ENCODE measurements at places on chromosomes 3 and 15.
A peak's percentile ranks its signal among the peaks of the same experiment; 100 is the strongest.

DNA sequence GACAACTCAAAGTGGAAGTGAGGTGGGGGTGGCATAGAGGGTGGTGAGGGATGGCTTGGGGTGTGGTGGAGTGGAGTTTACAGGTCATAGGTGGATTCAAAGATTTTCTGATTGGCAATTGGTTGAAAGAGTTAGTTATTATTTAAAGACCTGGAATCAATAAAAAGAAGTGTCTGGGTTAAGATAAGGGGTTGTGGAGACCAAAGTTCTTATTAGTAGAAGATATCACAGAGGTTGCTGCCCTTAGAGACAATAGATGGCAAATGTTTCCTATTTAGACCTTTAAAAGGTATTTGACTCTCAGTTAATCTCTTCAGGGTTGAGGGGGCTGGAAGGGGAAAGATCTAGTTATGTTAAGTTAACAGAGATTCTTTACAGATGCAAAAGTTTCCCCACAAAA lies 412.3 kb upstream of the TBL1XR1 start:
- no peak for DNase-seq

- DNase-seq = no peak
Measured at GRCh38 chr3:118946449-118946848, 88.2 kb downstream of the IGSF11 start.

- DNase-seq = no peak
Measured at GRCh38 chr3:129520960-129521359, 7.5 kb upstream of the RHO start.

- DNase-seq = no peak
Measured at GRCh38 chr3:64299206-64299605, 73.9 kb upstream of the PRICKLE2 start.

- DNase-seq = no peak
Measured at GRCh38 chr3:106423321-106424225, 554.8 kb upstream of the CBLB start.

GRCh38 chr15:50744601-50745000 lies 20.9 kb downstream of the SPPL2A start:
- DNase-seq = no peak

DNA sequence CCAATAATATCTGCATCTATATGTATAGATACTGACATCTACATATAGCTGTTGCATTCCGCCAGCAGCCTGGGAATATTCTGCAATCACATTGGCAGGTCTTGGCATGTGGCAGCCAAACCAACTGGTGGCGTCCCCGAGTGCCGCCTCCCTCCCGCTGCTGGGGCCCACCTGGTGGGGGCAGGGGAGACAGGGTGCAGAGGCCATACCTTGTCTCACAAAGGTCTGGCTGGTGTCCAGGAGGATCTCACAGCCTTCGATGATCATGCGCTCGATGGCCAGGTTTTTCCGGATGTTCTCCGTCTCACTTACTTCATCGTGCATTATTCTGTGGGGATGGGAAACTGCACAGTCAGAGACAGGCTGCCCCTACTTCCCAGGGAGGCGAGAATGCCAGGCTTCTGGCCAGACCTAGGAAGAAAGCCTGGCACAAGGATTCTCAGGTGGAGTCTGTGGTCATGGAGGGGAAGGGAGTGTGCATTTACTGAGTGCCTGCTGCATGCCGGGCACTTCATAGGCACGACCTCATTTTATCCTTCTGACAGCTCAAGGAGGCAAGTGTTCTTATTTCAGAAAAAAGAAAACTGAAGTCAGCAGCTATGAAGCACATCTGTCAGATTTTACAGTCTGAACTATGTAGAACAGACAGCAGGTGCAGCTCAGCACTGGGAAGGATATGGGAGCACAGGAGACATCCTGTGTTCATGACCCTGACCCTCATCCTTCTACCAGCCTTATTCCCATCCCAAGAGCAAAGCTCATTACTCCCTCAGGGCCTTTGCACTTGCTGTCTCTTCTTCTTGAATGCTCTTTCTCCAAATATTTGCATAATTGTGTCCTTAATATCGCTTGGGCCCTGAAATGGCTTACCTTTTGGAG lies 62.8 kb downstream of the RASGRF1 start:
- DNase-seq = no peak

DNA sequence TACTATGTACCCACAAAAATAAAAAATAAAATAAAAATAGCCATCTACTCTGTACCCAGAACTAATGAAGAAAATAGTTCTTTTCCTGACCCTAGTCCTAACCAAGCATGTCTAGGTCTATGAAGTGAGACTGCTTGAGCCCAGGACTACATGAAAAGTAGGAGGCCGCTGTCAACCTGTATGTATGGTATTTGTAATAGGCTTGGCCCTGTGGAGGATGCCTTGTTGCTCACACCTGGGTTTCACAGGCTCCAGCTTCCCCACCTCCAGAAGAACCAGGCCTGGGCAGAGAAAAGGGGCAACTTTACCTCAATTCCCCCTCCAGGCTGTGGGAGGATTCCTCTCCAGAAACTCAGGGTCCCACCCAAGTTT lies 6.8 kb upstream of the PKM start:
- DNase-seq = no peak

GRCh38 chr3:174287705-174288104 lies 571.4 kb upstream of the NAALADL2 start:
- no peak for DNase-seq

DNA sequence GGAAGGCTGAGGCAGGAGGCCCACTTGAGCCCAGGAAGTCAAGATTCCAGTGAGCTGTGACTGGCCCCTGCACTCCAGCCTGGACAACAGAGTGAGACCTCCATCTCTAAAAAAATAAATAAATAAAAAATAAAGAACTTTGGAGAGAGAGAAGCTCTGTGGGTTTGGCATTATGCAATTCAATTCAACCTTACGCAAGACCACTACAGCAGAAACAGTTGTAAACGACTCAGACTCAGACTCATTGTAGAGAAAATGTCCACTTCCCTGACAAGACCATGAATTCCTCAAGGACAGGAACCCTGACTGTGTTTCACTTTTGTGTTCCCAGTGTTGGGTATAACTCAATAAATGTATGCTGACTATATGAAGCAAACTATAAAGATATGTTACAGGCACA lies 90.3 kb upstream of the C3orf80 start:
- no peak for DNase-seq

DNA sequence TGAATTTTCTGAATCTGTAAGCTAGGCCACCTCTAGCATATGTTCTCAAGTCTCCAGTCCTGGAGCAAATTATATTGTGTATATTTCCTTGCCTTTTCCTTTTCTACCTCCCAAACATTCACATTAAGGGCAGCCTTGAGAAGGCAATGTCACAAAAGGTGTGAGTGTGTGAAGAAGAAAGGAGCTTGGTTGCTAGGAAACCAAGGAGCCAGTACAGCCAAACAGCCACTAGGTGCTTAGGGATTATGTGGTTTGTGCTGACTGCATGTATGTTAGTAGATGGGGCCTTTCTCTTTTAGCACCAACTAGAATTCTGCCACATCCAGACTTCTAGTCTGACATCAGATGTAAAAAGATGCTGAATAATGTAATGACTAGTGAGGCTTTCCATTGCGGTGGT lies 118.8 kb upstream of the DAZL start:
- no peak for DNase-seq

DNA sequence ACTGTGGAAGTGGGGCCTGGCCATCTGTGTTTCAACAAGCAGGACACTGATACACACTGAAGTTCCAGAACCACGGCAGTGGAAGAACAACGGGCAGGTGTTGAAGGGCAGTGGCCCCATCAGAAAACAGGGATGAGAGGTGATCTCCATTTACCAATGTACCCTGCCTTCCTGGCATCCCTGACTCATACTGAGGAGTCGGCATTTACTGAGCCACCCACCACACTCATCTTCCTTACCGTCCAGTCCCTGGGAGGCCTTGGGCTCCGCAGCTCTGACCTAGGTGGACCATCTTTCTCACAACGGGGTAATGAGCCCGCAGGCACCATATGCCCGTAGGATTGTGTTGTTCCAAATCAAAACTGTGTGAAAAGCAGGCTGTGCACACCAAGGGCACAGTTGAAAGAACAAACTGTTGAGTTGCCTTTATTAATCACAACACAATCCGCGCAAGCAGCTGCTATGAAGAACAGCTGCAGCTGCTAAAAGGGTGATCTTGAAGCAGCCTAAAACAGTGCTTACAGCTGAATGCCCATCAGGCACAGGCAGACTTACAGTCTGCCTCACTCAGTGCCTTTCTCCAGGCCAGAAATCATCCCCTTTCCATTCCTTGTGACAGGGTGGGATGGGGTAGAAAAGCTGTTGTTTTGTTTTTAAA lies 12.9 kb downstream of the MB21D2 start:
- DNase-seq = no peak

DNA sequence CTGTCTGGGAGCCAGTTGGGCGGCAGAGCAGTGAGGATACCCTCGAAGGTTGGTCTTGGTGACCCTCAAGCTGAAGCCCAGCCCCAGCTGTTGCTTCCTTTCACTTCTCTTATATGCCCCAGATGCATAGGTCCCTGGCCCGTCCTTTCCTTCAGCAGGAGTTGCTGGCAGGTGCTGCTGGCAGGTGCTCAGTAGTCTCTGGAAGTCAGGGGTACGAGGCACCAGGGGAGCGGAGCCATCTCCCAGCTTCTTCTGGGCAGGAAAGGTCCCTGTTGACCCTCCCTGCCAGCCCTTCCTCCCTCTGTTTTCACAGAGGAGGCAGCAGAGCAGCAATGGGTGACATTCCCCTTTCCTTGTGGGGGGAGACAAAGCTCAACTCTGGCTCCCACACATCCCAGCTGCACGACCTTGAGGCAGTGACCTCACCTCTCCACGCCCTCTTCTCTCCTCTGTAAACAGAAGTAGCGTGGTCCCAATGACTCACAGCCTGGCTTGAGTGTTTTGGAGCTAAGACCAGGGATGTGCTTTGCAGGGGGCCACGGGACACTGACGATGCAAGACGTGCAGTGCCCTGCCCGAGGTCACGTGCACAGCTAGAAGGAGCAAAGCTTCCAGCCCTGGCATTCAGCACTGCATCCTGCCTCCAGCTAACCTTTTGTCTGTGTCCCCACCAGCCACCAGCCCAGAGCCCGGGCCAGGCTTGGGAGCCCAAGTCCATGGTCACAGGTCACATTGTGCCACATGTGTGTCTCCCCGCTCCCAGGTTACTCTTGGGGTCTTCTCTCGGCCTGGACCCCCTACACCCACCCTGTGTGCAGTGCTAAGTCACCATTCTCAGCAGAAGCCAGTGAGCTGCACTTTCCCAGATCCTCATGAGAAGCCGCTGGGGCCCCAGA lies 49.7 kb downstream of the SLC6A6 start:
- DNase-seq = no peak

- no peak for DNase-seq
Measured at GRCh38 chr15:26771168-26771567, 1.7 kb downstream of the GABRB3 start.

GRCh38 chr3:46731795-46732194 lies 14.1 kb upstream of the PRSS50 start:
- no peak for DNase-seq

GRCh38 chr3:46737329-46737731 lies 19.7 kb upstream of the PRSS50 start:
- no peak for DNase-seq

- no peak for DNase-seq
Measured at GRCh38 chr15:62459875-62460274, 294.8 kb upstream of the C2CD4B start.

DNA sequence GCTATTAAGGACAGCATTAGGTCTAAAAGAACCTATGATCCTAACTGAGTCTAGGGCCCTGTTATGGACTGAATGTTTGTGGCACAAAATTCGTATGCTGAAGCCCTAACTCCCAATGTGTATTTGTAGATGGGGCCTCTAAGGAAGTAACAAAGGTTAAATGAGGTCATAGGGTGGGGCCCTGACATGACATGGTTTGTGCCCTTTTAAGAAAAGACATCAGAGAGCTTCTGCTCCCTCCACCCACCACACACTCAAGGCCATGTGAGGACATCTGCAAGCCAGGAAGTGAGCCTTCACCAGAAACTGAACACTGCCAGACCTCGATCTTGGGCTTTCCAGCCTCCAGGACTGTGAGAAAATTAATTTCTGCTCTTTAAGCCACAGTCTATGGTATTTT lies 49.2 kb downstream of the PHC3 start:
- DNase-seq = no peak

- no peak for DNase-seq
Measured at GRCh38 chr15:99955181-99955525, 221.9 kb upstream of the LYSMD4 start.

DNA sequence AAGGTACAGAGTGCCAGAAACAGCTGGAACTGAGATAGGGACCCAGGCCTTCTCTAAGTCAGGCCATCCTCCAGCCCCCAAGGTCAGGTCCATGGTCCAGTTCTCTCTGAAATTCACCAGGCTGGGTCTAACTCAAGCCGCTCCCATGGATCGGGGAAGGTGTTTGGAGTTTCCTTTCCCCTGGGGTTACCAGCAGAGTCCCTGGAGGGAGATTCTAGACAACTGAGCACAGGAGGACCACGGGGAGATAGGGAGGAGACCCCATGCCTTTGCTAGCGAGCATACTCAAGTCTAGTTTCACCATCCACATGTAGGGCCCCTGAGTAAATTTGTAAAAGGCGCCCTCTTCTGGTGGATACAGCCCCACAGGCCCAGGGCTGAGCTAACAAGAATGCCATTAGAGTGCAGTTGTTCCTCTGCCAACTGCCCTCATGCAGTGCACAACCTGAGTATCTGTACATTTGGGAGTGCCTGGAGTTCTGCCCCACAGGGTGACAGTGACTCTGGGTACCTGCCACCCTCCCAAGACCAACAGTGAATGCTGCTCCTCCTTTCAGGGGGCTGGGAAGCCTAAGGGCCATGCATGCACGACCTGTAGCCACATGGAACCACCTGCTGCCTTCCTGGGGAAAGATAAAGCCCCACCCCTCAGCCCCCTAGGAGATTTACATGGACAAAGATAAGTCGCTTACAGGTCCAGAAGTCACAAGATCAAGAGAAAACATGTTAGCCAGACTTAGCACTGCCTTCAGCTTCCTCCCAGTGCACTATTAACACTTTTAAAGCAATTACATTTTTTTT lies 89.0 kb downstream of the IQSEC1 start:
- peak; percentile 52 for DNase-seq

- DNase-seq = no peak
Measured at GRCh38 chr15:73753250-73754130, at the start of gene INSYN1. TSS of gene INSYN1 (minus strand) at chr15:73753351. CDS start at chr15:73751130, 2,221 bp downstream.

DNA sequence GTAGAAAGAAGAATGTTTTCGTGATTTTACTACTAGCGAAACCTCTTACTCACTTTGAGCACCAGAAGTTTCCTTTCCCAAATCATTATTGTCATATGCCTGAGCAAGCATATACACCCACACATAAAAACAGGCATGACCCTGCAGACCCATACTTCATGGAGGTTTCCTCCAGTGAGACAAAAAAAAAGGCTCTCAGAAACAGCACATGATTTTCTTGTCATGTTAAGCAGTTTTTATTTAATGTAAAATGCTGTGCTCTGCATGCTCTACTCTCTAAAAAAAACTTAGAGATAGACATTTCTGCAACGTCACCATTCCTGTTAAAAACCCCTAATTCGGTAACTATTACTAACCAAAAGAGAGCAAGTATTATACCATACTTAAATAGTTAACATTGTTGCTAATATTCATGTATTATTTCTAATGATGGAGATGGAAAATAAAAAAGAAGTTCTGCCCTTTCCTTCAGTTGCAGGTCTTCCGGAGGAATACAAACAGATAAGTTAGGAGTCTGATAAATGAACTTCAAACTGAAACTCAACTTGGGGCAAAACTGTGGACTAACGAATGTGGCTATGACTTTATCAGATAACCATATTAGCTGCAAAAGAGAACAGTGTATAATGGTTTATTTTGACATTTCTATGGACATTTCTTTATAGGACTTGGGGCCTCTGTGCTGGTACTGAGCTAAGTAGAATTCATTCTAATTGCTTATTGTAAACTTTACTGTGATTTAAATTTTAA lies 15.9 kb downstream of the CD200R1 start:
- no peak for DNase-seq

- no peak for DNase-seq
Measured at GRCh38 chr15:33533197-33533596, 222.4 kb downstream of the RYR3 start.

GRCh38 chr15:89805241-89806209 lies 9.1 kb downstream of the ANPEP start:
- no peak for DNase-seq
